ENCODE measurements at places on chromosomes 1 and 21.
A peak's percentile ranks its signal among the peaks of the same experiment; 100 is the strongest.

DNA sequence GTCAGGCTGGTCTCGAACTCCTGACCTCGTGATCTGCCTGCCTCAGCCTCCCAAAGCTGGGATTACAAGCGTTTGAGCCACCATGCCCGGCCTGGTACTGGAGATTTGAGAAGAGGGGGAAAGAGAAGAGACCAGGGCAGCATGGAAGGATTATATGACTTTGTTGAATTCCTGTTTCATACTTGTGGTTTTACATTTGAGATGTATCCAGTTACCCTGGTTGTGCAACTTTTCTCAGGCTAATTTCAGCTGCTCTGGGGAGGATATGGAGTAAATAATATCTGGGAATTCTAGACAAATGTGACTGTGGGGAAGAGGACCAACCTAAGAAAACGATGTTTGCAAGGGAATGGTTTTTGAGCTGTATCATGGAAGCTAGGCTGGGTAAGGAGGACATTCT, 89.5 kb upstream of the GREM2 start:
- DNase-seq, result no peak

GRCh38 chr1:239308701-239309333, 77.6 kb upstream of the CHRM3 start:
- peak; percentile 8 for DNase-seq

GRCh38 chr21:30232011-30232410, 16.1 kb upstream of the CLDN8 start:
- DNase-seq, result no peak

DNA sequence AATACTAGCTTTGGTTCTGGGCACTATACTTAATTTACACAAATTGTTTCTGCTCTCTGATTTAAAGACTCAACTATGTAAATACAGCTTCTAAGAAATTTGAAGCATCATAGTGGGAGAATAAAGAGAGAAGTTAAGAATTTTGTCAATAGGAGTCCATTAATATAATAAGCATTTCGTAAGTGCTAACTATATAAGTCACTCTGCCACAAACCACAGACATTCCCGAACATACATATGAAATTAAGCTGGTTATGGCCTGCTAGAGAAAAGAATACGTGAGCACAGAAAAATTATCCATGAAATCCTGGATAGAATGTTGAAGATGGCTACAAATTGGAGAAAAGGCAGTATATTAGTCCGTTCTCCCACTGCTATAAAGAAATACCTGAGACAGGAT, 526.2 kb downstream of the MRPL39 start:
- no peak for DNase-seq

DNA sequence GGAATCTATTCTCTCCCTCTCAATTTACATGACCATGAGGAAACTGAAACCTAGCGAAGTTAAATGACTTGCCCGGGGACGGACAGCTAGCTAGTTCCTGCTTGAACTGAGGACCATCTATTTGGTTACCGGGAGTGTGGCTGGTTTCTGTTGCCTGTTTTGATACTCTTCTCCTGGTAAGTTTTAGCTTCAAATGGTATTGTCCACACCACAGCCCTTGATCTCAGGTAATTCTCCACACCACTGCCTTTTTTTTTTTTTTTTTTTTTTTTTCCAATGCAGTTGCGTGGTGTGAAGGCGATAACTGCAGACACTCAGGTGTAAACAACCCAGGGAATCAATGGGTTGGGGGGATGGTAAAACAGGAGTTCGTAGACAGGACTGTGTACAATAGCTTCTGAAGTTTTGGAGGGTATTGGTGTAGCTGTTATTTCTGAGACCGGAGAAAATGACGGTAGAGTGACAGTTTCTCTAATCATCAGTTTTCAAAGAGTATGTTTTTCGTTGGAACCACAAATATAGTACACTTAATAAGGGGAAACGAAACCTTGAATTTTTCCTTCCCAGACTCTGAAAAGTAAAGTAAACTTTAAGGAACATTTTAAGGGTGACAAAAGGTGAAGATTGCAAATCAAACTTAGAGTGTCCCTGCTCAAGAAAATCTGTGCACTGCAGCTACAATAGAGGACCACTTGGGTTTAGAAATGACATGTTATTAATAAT, 125.3 kb upstream of the CACYBP start:
- DNase-seq, result no peak

DNA sequence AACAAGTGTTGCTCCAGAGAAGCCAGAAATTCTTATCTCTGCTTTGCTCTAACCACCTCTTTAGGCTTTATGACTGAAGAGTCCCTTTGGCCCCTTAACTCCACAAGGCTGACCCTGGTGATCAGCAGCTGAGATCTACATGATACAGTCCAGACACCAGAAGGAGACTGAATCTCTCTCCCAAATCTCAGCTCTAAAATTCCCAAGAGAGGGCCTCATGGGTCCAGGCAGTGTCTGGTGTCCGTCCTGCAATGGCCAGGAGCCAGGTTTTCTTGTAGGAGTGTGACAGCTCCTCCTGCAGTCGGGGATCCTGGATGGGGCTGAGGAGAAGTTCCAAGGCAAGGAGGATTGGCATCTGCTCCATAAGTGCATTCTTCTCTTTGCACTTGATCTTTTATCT, 35.3 kb downstream of the L1TD1 start:
- DNase-seq, result no peak

DNA sequence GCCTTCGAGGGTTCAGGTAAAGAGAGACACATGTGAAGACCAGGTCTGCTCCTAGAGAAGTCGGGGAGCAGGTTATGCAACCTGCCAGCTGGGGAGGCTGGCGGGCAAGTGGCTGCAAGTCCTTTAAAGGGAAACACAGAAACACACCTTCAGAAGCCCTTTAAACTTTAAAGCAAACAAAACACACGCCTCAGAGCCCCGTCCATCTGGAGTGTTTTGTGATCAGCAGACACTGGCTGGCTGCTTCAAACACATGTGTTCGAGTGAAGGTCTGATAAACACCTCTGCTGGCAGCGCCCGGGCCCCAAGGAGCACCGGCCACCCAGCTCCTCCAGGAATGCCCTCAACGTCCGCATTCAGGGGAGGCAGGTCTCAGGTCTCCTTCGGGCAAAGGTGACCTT, 15.2 kb downstream of the RIPK4 start:
- no peak for DNase-seq

- DNase-seq, result no peak
These were observed 16.0 kb upstream of the PIGV start for GRCh38 chr1:26771643-26772321.
